Activated CD8-positive, alpha-beta memory T cell treated with anti-CD3 and anti-CD28 coated beads for 36 hours (primary cell): ENCODE measurements at places on chromosomes 11 and 22. TPM values are rescaled to one million over a fixed set of nuclear protein-coding genes. Genes with fewer than 3 reads are reported as not detected.

The SNX32 gene
- total RNA-seq = 3.3 TPM

The RBM4B gene
- 18.1 TPM for total RNA-seq

The OR52A1 gene
- total RNA-seq = not detected

The TEX54 gene
- total RNA-seq = not detected

The SHISAL1 gene
- not detected for total RNA-seq

The SLC22A8 gene
- total RNA-seq = not detected

The SGSM1 gene
- not detected for total RNA-seq

The RBX1 gene
- total RNA-seq = 98.2 TPM

The PTPN5 gene
- total RNA-seq = not detected

The IL18BP gene
- 7.9 TPM for total RNA-seq

The RAB38 gene
- total RNA-seq = 4.7 TPM

The PKP3 gene
- total RNA-seq = 0.50 TPM

The OR2AG1 gene
- total RNA-seq = not detected

The CRYBB2 gene
- not detected for total RNA-seq

The MFRP gene
- total RNA-seq = not detected

The SMTNL1 gene
- not detected for total RNA-seq

The UQCR10 gene
- 111 TPM for total RNA-seq

The RAB30 gene
- 14.3 TPM for total RNA-seq

The FGF3 gene
- total RNA-seq = not detected

The PES1 gene
- total RNA-seq = 183 TPM

The C22orf42 gene
- total RNA-seq = not detected

The CARNS1 gene
- 1.9 TPM for total RNA-seq

The ADORA2A gene
- total RNA-seq = 41.7 TPM
